ENCODE measurements at places on chromosomes 6 and 20. TPM values are rescaled to one million over a fixed set of nuclear protein-coding genes. Genes with fewer than 3 reads are reported as not detected.

- DNase-seq, result no peak
These were observed 276.0 kb upstream of the SGK1 start for GRCh38 chr6:134593887-134594286.

DNA sequence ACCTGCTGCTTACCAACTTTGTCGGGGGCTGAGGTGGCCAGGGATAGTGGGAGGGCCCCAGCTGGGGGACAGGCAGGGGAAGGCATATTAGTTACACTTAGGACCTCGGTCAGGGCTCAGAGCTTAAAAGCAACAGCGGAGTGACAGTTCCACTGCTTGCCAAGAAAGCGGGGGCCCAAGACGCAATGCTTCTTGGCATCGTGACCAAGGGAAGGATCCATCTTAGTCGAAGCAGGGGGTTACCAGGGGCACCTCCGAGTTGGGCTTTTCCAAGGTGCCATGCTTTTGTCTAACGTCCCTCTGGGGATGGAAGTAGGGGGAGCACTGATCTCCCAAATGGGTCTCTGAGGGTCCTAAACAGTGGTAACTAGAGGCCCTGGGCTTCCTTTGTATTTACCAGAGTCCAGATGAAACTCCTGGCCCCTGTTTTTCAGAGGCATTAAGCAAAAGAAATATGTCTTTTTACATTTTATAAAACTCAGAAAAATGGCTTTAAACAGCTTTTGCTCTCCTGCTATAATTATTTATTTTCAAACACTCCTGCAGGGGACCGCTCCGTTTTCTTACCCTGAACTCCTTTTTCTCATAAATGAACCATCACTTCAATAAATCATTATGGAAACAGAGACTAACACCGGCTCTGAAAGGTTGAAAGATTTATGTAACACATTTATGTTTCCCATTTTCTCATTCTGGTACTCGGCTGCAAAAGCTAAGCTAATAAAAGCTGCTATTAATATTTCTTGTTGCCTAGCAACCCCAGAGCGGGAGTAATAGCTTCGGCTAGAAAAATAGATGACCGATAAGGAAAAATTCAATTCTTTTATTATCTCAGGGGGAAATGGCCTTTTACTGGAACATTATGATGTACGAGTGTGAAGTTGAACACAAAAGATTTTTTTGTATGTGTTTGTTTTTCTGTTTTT, 100.4 kb downstream of the TOX2 start:
- DNase-seq, result no peak

- peak; percentile 62 for DNase-seq
These were observed 28.5 kb upstream of the KIF6 start for GRCh38 chr6:39753725-39754045.

DNA sequence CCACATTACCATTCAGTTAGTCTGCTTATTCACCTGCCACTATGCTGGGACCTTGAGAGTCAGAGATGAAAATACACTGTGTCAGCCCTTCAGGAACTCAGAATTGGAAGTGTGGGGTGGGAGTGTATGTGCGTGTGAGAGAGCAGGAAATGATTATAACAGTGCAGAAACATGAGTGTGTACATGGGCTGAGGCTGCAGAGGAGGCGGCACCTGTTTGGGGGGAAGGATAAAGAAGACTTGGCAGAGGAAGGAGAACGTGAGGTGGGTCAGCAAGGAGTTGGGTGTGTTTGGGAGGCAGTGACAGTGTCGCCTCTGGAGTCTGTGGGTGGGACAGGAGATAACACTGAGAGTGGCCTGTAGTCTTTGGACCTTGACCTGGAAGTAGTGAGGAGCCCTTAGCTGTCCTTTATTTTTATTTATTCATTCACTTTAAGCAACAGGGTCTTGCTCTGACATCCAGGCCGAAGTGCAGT, 3.1 kb downstream of the CHMP4B start:
- no peak for DNase-seq

The OPN5 gene
- total RNA-seq, result not detected

DNA sequence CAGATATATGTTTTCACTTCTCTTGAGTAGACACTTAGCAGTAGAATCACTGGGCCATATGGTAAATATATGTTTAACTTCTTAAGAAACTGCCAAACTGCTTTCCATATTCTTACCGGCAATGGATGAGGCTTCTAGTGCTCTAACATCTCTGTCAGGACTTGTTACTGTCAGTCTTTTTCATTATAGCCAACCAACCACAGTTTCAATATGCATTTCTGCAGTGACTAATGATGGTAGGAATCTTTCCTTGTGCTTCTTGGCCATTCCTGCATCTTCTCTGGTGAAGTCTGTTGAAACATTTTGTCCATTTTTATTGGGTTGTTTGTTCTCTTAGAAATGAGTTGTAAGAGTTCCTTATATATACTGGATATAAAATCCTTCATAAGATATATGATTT, 66.0 kb upstream of the SYNDIG1 start:
- no peak for DNase-seq

DNA sequence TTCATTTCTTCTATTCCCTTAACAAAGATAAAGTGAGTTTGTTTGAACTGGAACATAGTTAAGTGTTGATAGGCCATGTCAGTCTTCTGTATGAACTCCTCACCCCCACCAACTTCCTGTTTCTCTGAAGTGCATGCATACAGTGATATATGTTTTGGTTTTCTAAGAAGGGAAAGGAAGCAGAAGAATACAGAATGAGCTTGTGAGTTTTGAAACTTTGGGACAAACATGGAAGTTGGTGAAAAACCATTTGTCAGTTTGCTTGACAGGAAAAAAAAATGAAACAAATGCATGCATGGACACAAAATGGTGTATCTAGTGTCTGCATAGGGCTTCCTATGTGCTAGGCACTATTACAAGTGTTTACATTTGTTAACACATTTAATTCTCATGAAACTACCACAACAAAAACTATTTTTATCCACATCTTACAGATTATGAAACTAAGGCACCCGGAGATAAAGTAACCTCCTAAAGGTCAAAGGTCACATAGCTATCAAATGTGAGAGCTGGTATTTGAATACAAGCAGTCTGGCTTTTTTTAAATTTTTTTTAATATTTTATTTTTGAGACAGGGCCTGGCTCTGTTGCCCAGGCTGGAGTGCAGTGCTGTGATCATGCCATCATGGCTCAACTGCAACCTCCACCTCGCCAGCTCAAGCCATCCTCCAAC, 105.9 kb downstream of the ADGRB3 start:
- DNase-seq, result no peak

DNA sequence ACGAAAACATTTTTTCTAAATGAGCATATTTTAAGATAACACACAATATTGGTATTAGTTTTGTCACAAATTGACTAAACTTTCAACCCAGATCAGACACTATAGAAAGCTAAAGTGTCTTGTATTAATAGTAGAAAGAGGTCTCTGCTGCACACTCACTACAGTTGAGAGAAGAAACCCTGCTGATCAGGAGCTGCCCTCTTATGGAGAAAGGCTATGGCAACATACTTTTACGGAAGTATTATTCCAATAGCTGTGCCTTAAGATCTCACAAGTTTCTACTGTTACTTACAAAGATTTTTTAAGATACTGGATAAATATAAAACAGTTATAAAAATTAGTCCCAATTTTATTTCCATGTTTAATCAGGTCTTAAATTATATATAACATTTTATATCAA, 155.7 kb downstream of the RIMS1 start:
- no peak for DNase-seq

- no peak for DNase-seq
These were observed 328.5 kb downstream of the BTBD9 start for GRCh38 chr6:38311201-38311600.

The ARHGAP40 gene
- 0.21 TPM for total RNA-seq

The SH3BGRL2 gene
- total RNA-seq, result 30.1 TPM

The SCP2D1 gene
- total RNA-seq, result not detected
